ENCODE measurements at places on chromosomes 5 and 9. TPM values are rescaled to one million over a fixed set of nuclear protein-coding genes. Genes with fewer than 3 reads are reported as not detected.

DNA sequence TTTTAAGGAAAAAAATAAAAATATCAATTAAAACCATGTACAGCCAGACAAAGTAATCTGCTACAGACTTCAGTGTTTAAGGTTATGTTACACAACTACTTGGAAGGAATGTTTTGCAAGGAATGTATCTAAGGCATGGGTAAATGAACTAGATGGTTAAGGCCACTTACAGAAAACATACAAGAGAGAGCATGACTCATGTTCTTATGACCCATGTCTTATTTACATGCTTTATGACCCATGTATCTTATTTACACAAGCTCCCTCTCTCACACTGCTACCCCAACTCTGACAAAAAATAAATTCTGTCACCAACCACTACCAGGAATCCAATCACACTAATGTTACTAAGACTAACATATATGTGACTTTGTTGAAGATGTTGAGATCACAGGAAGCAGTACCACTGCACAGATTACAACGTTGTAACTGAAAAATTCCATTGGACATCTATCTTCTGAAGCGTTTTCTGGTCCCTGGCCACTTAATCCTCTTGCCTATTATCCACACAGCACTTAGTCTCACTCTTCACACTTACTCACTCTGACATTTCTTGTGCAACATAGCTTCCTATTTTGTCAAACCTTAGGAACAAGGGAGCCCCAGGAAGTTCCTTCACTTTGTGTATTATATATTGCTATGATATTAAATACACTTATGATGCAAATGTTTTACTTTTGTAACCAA, 1630.1 kb upstream of the C9orf72 start:
- H3K4me3 ChIP-seq = no peak overlapping the region
- H3K4me1 ChIP-seq = no peaks in the 10 kb centered on the region
- H3K27ac ChIP-seq = no peak overlapping the region
- no peaks in the 10 kb centered on the region for H3K36me3 ChIP-seq
- no peaks in the 10 kb centered on the region for H3K27me3 ChIP-seq

GRCh38 chr5:54580997-54581811, 63.6 kb downstream of the SNX18 start:
- H3K36me3 ChIP-seq = no peaks in the 10 kb centered on the region
- no peak overlapping the region for H3K4me3 ChIP-seq
- no peak for DNase-seq
- no peak overlapping the region for H3K27ac ChIP-seq
- H3K4me1 ChIP-seq = no peaks in the 10 kb centered on the region

DNA sequence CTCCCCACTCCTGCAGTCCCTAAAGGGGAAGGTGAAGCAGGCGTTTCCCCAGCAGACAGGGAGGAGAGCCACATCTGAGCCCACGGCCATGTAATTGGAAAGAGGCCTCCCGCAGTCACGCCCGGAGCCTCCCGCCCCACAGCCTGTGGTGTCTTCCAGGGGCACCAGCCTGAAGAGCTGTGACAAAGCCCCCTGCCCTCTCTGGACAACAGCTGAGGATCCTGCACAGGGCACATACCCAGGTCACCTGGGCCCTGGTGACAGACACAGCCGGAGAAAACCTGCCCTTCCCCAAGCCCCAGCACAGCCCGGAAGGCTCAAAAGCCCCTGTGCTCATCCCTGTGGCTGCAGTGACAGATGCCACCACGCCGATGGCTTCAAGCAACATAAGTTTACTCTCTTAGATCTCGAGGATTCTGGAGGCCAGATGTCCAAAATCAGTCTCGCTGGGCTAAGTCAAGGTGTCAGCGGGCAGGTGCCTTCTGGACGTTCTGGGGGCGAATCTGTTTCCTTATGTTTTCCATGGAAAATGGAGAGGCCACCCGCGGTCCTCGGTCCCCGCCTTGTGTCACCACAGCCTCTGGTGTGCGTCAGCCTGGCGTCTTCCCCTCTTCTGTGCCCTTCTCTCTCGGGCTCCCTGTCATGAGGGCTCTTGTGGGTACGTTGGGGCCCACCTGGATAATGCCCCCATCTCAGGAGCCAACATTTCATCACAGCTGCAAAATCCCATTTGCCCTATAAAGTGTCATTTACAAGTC, 71.5 kb downstream of the PSMB7 start:
- H3K27ac ChIP-seq = no peak overlapping the region
- no peak overlapping the region for H3K4me3 ChIP-seq
- no peak for DNase-seq
- H3K27me3 ChIP-seq = no peaks in the 10 kb centered on the region
- H3K4me1 ChIP-seq = no peaks in the 10 kb centered on the region

DNA sequence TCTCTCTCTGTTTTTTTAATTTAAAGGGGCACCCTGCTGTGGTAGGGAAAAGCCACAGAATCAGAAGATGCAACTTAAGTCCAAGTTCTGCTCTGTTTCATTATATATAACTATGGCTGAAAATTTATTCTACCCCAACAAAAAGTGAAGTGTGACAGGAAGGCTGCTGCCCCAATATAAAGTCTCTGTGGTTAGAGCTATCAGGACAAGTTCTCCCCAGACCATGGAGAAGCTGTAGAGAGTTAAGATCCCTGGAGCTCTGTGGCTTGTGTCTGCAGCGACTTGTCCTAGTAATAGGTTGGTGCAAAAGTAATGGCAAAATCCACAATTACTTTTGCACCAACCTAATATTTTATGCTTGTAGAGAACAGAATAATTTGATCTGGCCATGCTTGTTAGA, 250.9 kb downstream of the PSAT1 start:
- no peaks in the 10 kb centered on the region for H3K27me3 ChIP-seq
- H3K4me1 ChIP-seq = no peaks in the 10 kb centered on the region
- no peak overlapping the region for H3K27ac ChIP-seq
- no peaks in the 10 kb centered on the region for H3K36me3 ChIP-seq

GRCh38 chr9:137756045-137756744, 121.4 kb upstream of the CACNA1B start:
- no peak overlapping the region for H3K27ac ChIP-seq
- peaks cover 89% of the 10 kb centered on the region for H3K36me3 ChIP-seq
- no peak overlapping the region for H3K4me3 ChIP-seq
- DNase-seq = no peak

- H3K4me3 ChIP-seq = no peak overlapping the region
- no peaks in the 10 kb centered on the region for H3K4me1 ChIP-seq
- H3K36me3 ChIP-seq = no peaks in the 10 kb centered on the region
- DNase-seq = no peak
- H3K27me3 ChIP-seq = no peaks in the 10 kb centered on the region
These were observed 15.6 kb downstream of the VCAN start for GRCh38 chr5:83487155-83487554.

CCL27 gene
- 0.53 TPM for polyA plus RNA-seq

IRX2 gene
- not detected for polyA plus RNA-seq
